SK-N-MC (cell line): ENCODE measurements at places on chromosomes 2 and 18.

GRCh38 chr2:75134860-75135259, 64.5 kb downstream of the TACR1 start:
- no peak for DNase-seq

DNA sequence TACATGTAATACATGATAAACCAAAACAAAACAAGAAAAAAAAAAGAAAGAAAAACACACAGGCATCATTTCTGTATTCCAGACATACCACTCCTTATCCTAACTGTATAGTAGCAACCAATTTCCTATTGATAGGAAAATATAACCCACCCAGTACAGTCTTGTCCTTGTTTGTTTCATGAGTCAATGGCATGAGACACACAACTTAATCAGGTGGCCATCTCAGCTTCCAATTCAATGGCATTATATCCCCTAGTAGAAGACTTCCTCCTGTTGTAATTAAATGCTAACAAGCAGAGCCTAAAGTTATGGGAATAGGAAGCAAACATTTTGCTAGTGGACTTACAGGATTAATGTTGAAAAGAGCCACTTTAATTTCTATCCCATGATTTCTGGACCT, 121.0 kb upstream of the NOL4 start:
- no peak for DNase-seq

DNA sequence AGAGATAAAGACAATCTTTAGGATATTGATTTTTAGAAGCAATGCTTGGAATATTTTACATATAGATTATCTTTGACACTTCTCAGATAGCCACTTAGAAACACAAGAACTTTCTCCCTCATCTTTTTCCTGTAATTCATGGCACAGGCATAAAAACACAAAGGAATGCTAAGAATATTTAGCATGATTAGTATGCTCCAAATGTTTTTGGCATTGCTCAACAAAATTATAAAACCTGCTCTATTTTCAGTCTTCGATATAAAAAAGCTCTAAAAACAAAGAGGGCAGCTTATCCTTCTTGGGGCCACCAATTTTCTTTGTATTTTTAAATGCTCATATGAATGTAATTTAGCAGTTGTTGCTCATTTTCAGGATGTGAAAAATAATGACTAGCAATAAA, 90.8 kb downstream of the RAD51AP2 start:
- no peak for DNase-seq

DNA sequence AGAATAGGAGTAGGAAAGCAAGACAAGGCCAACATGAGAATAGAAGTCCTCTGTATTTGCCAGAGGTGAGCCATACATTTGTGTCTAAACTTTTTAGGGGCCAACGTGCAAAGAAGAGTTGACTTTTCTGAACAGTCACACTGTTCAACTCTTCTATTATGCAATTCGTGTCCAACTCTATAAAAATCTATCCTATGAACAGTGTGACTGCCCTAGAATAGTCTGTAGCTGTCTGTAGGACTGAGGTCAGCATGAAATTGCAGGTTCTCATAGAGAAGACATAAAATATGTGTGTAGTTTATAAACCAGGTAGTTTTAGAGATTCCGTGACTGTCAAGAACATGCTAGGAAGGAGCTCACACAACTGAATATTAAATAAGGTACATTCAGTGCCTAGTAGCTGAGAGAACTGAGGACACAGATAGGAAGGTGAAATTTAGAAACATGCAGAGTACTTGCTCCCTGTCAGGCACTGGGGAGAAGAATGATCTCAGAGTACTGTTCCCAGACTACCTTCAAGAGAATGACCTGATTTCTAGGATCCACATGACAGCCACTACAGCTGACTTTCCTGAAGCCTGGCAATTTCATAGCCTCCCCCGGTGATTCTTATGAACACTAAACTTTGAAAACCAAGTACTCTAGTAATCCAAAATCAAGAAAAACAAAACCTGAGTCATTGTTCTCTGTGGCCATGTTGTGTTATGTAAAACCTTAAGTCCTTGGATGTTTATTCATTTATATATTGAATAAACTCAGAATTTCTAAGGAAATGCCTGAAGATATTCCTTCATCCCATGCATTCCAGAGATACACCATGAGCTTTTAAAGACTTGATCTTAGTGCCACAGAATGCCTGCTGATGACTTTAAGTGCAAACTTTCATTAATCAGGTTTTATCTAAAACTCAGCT, 201.5 kb upstream of the BOD1L2 start:
- DNase-seq = no peak

DNA sequence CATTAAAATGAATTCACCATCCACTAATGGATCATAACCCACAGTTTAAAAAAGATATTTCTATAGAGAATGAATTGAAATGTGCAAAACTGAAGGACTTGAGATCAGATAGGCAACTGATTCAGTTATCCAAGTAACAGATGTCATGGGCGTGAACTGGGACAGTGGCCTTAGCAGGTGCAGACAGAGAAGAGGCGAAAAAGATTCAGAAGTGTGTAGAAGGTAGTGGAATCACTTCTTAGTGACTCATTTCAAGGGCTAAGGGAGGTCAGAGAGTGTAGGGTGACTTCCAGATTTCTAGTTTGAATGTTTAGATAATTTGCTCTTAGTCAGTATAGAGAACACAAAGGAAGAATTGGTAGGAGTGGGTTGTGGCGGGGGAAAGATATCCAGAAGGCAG, 79.7 kb downstream of the EHBP1 start:
- no peak for DNase-seq

- DNase-seq = peak; percentile 67
Observed at GRCh38 chr2:119823734-119824334, 64.1 kb downstream of the PTPN4 start.

DNA sequence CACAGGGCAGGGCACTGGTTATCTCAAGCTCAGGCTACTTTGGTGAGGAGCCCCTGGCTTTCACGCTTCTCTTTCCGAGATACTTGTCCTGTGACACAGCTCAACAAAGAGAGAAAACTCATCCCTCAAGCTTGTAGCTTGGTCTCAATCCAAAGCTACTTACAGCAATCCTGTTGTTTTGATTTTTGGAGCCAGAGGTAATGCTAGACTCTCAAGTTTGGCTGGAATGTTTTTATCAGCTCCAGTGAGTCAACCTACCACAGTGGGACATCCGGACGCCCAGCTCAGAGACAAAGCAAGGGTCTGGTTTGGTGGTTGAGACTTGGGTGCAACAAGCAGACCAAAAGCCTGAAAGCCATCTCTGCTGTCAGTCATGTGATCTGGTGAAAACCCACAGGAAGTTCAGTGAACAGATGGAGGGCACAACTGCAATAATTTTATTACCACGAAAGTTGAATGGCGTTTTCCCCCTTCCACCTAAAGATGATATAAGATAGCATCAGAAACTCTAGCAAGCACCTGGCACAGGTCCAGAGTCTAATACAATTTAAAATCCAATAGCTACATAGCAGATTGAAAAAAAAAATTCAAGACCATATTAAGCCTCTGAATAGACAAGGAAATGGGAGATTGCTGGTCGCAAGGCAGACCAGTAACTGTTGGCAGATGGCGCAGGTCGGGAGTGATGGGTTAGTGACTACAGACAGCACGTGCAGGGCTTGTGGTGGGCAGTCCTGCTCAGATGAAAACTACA, 102.3 kb upstream of the SMAD7 start:
- DNase-seq = no peak

DNA sequence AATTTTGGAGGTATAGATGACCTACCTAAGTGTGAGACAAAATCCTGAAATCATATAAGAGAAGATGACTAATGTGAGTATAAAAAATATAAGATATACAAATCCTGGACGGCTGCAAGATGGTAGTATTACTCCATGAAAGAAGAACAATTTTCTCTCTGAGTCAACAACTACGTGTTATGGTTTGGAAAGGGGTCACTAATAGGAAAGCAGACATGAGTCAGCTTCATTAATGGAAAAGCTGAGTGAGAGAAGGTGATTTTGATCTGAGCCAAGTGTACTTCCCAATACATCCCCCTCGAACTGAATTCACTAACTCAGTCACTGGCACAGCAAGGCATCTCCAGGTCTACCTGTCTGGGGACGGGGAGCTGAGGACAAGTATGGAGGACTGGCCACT, 20.1 kb upstream of the SELENOI start:
- no peak for DNase-seq

DNA sequence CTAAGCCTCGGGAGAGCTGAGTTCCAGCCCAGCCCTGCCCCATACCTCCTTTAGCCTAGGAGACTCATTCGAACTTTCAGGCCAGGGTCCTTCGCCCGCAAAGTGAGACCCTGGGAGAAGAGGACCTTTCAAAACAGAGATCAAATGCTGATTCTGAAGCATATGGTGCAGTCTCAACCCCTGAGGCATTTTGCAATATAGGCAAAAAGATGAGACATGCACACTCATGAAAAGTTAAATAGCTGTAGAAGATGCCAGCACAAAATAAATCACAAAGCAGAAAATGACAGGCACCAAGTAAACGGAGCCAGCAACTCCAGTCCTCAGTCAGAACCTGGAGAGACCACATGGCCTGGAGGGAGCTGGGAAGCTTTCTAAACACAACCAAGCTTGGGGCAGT, 542.7 kb upstream of the RAB6C start:
- DNase-seq = no peak

DNA sequence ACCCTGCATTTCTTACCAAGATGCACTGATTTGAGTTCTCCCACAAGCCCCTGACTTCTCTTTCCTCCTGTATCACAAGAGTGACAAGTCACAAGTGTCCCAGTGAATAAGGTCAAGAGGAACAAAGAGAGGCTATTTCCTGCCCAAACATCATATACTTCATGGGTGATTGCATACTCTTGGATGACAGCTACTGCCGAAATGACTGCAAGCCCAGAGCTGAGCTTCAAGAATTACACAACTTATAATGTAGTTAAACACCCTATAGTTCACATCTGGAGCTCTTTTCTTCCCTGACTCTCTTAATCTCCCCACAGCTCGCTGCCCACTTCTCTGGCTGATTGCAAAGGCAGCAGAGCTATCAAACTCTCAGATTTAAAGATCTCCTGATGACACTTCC, 289.7 kb upstream of the PARD3B start:
- no peak for DNase-seq

GRCh38 chr2:128026448-128027277, 1.2 kb downstream of the SAP130 start:
- no peak for DNase-seq

- DNase-seq = peak; percentile 20
Observed at GRCh38 chr2:74334931-74335333, 8.3 kb downstream of the SLC4A5 start.

- DNase-seq = no peak
Observed at GRCh38 chr18:54967786-54968185, 8.5 kb upstream of the CCDC68 start.

- no peak for DNase-seq
Observed at GRCh38 chr2:3426615-3427014, 47.1 kb downstream of the TRAPPC12 start.

- no peak for DNase-seq
Observed at GRCh38 chr2:71453404-71454220, at the start of gene DYSF. Gene DYSF, plus strand, starts transcription at chr2:71453561.

GRCh38 chr2:192194265-192194865, 368 bp downstream of the TMEFF2 start:
- no peak for DNase-seq

DNA sequence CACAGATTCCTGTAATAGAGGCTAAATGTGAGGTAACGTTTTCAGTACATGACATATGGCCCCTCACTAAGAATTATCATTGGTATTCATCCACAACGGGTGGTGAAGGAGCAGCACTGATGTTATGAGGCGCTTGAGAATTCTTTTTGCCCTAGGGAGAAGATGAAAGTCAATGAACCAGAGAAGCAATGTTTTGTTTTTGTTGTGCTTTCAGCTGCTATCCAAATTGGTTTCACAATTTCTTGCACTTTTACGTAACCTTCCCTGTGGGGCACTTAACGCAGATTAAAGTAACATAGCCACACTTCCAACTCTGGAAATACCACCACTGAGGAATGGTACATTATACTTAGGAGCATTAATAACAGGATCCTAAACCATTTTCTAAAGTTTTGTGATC, 13.3 kb upstream of the CCDC85A start:
- DNase-seq = no peak

GRCh38 chr18:58721566-58722239, 50.4 kb downstream of the MALT1 start:
- no peak for DNase-seq

- no peak for DNase-seq
Observed at GRCh38 chr18:11572201-11572600, 37.2 kb upstream of the SLC35G4 start.

- no peak for DNase-seq
Observed at GRCh38 chr18:21831413-21831831, 90.8 kb downstream of the MIB1 start.

- no peak for DNase-seq
Observed at GRCh38 chr2:7011356-7012083, 94.3 kb downstream of the RNF144A start.

- no peak for DNase-seq
Observed at GRCh38 chr2:27270670-27271069, 4.6 kb upstream of the DNAJC5G start.

DNA sequence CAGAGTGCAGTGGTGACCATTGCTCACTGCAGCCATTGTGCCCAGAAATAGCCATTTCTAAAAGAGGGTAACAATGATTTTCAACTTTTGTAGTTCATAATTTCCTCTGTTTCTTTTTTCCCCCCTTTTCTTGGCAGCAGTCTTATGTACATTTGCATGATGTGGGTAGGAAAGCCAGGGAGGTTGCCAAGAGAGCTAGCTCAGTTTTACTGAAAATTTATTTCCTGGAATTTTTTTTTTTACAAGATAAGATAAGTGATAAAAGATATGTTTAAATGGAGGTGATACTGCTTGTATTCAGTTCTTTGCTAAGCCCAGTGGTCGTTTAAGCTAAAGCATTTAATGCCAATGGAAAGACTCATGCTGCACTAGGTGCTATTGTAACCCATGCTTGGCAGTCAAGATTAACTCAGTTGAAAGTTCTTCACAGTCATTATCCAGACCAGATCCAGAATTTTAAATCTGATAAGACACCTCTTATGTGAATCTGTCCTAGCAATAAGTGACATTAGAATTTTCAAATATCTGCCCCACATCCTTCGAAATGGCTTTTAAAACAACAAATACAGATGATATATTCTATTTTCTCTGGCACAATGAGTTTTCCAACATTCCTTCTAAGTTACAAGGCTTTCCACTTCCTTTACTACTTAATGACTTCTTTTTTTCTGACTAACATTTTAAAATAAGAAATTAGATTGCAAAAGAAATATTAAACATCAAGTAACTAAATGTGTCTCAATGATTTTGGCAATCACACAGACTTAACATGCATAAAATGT, 4.4 kb upstream of the ATP8B1 start:
- DNase-seq = peak; percentile 14

GRCh38 chr2:4486971-4487370, 783.6 kb downstream of the DCDC2C start:
- no peak for DNase-seq

GRCh38 chr2:40352041-40352702, 99.7 kb downstream of the SLC8A1 start:
- DNase-seq = no peak

DNA sequence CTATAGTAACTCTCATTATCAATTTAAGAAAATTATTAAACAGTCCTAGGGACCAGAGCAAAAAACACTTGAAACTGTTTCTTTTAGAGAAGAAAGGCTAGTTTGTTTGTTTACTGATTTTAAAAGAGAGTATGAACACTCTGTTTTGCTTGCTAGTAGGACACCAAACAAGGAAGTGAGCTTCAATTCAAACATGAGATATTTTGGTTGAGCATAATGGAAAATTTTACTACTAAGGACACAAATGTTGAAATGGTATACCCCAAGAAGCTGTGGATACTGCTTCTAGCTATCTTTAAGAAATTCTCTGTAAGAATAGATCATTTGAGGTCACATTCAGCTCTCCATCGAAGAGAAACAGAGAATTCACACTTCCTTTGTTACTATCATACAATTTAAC, 216.3 kb upstream of the SMAD7 start:
- DNase-seq = no peak
